ENCODE measurements at places on chromosomes 13 and 19.

DNA sequence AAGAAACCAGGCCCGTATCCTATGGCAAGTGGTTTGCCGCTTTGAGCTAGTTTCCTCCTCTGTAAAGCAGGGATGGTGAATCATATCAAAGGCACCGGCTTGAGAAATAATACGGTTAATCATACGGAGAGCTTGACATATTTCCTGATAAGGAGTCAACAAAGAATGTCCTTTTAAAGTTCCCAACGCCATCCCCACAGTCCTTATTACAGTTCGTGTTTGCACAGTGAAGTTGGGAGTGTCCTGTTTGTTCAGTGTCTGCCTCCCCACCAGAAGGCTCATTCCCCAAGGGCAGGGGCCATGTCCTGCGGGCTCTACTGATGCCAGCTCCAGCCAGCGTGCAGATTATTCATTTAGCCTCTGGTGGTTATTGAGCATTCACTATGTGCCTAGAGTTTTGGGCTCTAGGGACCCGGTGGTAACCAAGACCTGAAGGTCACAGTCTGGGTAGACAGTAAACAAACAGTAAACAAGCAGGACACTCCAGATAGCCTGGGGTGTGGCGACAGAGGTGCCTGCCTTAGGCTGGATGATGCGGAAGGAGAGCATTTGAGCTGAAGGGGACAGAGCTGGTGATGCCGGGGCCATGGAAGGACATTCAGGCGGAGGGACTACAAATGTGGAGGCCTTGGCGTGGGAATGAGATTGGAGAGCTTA, 6.3 kb downstream of the GRAMD1A start:
- DNase-seq = no peak

DNA sequence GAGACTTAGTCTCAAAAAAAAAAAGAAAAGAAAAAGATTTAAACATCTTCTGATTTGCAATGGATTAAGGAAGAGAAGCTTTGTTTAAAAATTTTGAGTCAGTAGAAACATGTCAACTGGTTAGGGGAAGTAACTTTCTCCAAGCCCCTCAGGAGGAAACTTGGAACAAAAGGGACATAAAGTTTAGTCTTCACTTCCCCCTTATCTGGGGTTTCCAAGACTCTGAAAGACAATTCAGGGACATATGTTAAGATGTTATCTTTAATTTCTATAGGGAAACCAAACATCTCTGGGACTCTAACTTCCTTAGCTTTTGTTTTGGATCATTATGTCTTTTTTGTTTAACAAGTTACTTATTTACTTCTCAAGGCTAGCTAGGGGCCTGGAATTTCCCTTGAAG, 20.1 kb upstream of the MRI1 start:
- no peak for DNase-seq

DNA sequence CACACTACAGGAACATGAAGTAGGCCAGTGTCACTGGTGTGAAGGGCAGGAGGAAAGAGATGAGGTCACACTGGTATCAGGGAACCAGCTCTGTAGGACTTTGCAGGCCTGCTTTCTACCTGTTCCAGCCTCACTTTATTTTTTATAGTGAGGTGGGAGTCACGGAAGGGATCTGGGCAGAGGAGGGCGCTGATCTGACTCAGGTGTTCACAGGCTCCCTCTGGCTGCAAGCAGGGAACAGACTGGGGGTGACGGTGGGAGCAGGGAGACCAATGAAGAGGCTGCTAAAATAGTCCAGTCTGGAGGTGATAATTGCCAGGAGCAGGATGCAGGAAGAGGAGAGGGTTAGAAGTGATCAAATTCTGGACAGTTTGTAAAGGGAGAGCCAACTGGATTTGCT, 2.8 kb downstream of the THAP8 start:
- DNase-seq = no peak

GRCh38 chr19:2382530-2383222, 22.6 kb downstream of the TMPRSS9 start:
- DNase-seq = no peak

- no peak for DNase-seq
These were observed 44.7 kb downstream of the PLPP2 start for GRCh38 chr19:246551-246950.

GRCh38 chr13:30900952-30901749, 4.9 kb upstream of the MEDAG start:
- no peak for DNase-seq

DNA sequence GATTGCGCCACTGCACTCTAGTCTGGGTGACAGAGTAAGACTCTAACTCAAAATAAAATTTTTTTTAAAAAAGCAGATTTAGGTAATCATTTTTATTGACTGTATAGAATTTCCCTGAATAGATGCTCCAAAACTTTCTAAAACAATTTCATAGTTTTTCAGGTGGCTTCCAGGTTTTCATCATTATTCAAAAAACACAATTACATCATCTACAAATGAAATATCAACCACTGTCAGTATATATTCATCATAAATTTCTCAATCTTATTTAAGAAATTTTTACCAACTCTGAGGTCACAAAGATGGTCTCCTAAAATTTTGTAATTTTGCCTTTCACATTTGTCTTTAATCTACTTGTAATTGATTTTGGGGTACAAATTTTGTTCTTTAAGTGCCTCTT, 48.1 kb downstream of the ZC3H13 start:
- no peak for DNase-seq

DNA sequence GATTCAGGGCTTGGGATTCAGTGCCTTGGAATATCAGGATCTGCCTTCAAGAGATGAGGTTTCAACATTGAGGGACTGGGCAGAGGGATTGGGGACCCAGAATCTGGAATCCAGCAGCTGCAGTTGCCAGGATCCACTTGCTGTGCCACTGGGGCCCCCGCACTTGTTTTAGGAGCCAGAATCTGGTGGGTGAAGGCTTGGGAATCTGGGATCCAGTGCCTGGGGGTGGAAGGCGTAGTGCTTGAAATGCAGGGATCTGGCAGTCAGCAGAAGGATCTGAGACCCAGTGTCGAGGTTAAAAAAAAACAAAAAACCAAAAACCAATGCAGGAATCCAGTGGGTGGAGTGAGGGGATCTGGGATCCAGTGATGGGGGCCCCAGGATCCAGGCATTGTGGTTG, 7.3 kb upstream of the SLC25A41 start:
- no peak for DNase-seq

DNA sequence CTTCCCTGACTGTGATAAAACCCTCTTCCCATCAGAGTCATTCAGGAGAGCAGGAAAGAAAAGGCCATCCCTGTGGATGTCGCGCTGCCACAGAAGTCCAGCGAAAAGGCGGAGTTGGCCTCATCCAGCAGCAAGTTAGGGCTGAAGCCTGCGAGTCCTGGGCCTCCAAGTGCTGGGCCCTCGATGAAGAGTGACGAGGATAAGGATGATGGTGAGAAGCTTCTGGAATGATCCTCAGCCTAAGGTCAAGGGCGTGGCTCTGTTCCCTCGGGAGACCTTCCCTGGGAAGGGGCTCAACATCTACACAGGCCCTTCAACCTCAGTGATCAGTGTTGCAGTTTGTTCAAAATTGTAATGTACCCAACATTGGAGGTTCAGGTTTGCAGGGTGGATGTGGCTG, 22.3 kb downstream of the TEX29 start:
- no peak for DNase-seq

GRCh38 chr13:30216111-30216510, 91.2 kb downstream of the KATNAL1 start:
- no peak for DNase-seq

- no peak for DNase-seq
These were observed 2.5 kb downstream of the PRTN3 start for GRCh38 chr19:843180-843835.

DNA sequence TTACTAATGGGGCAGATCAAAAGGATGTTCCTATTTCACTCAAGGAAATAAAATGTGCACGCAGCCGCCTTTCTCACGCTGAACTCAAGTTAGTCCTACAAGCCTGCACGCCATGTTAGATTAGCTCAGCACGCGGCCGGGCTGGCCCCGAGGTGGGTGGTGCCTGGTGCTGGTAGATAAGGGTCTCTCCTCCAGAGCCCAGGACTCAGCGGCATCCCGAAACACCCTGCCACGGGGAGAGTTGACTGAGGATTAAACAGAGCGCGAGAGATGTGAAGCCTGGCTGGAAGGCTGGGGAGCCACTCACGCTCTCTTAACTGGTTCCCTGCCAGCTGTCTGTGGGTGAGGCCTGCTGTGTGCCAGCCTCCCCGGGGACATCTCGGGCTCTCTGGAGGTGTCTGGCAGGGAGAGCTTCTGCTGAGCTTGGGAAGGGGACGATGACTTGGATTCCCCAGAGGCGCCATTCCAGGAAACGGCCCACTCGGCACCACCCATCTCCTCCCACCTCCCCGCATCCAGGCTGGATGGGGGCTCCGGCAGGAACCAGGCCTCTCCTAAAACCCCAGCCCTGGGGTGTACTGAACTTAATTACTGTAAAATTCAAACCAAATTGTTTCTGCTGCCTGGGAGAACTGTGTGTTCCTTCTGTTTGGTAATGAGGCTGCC, 122.2 kb downstream of the KDM4B start:
- DNase-seq = no peak

- no peak for DNase-seq
These were observed 682 bp upstream of the TEAD2 start for GRCh38 chr19:49362929-49363267.

- no peak for DNase-seq
These were observed 8.9 kb upstream of the FARP1 start for GRCh38 chr13:98133946-98134345.

GRCh38 chr13:80105350-80105749, 235.6 kb downstream of the SPRY2 start:
- DNase-seq = no peak

DNA sequence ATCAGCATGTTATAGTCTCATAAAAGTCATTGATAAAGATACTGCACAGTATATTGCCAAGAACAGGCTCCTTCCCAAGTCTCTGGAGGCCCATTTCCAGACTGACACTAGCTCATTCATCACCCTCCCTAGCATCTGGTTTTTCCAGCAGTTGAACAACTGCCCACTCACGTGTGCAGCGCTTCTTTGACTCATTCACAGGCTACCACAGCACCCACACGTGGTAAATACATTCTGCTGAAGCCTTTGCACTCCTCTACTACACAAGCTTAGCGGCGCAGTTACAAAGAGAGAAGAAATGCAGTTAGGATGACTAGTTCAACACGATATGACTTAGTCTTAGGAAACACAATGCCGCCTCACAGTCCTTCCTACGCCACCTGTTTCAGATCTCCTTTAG, 87.7 kb downstream of the DOCK9 start:
- no peak for DNase-seq

DNA sequence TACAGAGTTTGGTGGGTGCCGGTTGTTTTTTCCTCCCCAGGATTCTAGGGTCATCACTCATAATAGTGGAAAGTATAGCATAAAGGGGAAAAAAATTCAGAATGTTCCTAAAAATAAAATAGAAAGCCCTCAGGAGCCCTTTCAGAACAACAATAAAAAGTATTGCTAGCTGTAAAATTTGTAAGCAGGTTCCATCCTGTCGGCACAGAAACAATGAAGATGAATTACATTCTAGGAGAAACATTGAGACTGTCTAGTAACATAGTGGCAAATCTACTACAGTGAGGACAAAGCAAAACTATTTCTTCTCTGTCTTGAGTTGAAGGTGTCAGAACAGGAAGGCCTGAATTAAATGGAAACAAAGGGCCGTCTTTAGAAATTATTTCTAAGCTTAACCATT, 870.7 kb downstream of the PCDH9 start:
- no peak for DNase-seq

DNA sequence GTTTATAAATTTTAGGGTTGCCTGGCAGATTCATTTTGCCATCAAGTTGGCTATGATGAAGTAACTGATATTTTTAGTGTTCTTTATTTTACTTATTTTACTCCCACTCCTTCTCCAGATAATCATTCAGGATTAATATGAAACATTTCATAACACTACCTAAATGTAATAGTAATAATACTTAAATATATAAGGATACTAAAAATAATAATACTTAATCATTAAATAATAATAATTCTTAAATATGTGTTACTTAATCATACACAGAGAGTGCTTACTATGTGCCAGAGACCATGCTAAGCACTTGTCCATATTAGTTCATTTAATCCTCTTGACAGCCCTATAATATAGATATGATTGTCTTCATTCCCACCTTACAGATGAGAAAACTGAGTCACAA, 23.0 kb upstream of the OXGR1 start:
- DNase-seq = no peak

GRCh38 chr13:77767413-77767812, 69.9 kb downstream of the SLAIN1 start:
- no peak for DNase-seq

GRCh38 chr13:48831248-48831647, 144.5 kb upstream of the FNDC3A start:
- DNase-seq = no peak

DNA sequence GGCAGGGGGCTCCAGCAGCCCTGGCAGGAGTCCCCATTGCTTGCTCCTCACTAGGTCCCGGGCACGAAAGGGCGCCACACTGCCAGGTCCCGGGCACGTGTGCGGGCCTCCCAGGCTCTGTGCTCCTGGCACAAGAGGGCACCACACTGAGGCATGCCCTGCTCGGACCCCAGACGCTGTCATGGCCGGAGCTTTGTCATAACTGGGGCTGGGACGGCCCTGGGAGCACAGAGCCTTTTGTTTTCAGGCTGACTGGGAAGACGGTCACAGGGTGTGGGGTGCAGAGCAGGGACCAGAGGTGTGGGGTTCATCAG, 7.4 kb downstream of the BSG start:
- DNase-seq = no peak

DNA sequence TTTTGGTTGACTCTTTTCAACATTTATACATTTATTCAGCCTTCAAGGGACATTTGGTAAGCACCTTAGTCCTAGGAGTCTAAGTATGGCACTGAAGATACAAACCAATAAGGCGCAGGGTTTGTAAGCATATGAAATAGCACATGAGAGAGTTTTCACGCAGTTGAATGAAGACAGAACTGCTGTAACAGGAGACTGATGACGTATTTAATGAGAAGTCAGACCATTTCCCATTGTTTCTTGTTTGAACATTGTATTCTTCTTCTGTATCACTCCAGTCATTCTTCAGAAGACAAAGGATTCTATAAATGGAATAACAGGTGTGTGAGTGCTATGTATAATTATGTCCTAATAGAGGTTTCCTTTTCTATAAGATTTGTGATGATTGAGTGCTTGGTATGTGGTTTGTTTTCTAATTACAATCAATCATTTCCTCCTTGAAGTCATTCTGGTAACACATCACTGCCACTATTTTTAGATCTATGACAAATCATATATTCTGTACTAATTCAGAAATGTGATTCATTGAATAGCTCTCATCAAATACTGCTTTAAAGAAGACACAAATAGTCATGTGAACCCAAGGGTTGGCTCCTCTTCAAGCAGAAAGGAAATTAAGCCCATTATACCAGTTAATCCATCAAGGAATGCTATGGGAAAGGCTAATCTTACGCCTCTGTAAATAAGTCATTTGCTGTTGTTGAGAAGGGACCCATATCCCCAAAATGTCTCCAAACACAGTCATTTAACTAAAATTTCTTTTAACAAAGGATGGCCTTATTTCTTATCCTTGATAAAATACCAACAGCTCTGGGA, 222.8 kb upstream of the NBEA start:
- no peak for DNase-seq

- no peak for DNase-seq
These were observed 4.1 kb upstream of the EML2 start for GRCh38 chr19:45643024-45643926.

Measured in cortex of kidney (tissue), 1 donor.